ENCODE measurements at places on chromosomes 6 and 20. TPM values are rescaled to one million over a fixed set of nuclear protein-coding genes. Genes with fewer than 3 reads are reported as not detected.

SRMS gene
- total RNA-seq = not detected

CYP39A1 gene
- total RNA-seq = 4.2 TPM

DNA sequence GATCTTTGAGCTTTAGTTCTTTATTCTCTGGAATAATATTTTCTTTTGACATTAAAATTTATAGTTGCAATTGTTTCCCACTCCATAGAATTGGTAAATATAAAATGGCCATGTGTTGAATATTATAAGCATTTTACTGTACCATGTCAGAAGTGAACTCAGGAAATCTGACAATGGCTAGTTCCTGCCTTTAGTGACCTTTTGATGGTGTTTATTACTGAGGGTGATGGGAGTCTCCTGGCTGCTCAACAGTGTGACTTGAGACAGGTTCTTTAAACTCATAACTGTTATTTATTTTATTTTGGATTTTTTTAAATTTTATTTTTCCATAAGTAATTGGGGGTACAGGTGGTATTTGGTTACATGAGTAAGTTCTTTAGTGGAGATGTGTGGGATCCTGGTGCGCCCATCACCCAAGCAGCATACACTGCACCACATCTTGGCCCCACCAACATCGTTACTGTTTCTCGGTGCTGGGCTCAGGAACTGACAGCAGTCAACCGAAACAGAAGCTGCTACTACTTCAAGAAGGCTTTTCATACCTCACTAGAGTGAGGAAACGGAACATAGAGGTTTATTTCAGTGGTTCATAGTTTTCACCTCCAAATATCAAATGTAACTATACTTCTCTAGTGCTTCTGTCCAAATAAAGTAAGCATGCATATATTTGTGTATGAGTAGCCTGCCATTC, 90.4 kb downstream of the PLEKHG1 start:
- H3K36me3 ChIP-seq = no peaks in the 10 kb centered on the region
- H3K4me3 ChIP-seq = no peak overlapping the region
- H3K4me1 ChIP-seq = no peaks in the 10 kb centered on the region
- H3K27me3 ChIP-seq = no peaks in the 10 kb centered on the region
- H3K27ac ChIP-seq = no peak overlapping the region

- H3K36me3 ChIP-seq = no peaks in the 10 kb centered on the region
- H3K4me3 ChIP-seq = no peak overlapping the region
- H3K27me3 ChIP-seq = no peaks in the 10 kb centered on the region
- H3K27ac ChIP-seq = no peak overlapping the region
- no peak for DNase-seq
Observed at GRCh38 chr6:157670466-157671186, 152.4 kb upstream of the SNX9 start.

GRCh38 chr6:89834884-89835792, 5.5 kb downstream of the CASP8AP2 start:
- H3K36me3 ChIP-seq = no peaks in the 10 kb centered on the region
- no peak for DNase-seq
- no peaks in the 10 kb centered on the region for H3K27me3 ChIP-seq
- no peak overlapping the region for H3K27ac ChIP-seq
- H3K4me3 ChIP-seq = no peak overlapping the region

- H3K27me3 ChIP-seq = no peaks in the 10 kb centered on the region
- no peak for DNase-seq
- no peaks in the 10 kb centered on the region for H3K36me3 ChIP-seq
- H3K27ac ChIP-seq = no peak overlapping the region
Observed at GRCh38 chr6:118768904-118769325, 117.5 kb upstream of the CEP85L start.

- H3K27ac ChIP-seq = peak overlapping the region; percentile 38
- peak; percentile 98 for DNase-seq
- H3K4me3 ChIP-seq = peak overlapping the region; percentile 56
- no peaks in the 10 kb centered on the region for H3K27me3 ChIP-seq
Observed at GRCh38 chr6:31399589-31400466, 3.6 kb upstream of the MICA start.

- no peaks in the 10 kb centered on the region for H3K36me3 ChIP-seq
- no peaks in the 10 kb centered on the region for H3K4me1 ChIP-seq
- H3K27me3 ChIP-seq = no peaks in the 10 kb centered on the region
- no peak overlapping the region for H3K4me3 ChIP-seq
Observed at GRCh38 chr20:23868321-23868720, 11.2 kb downstream of the CST5 start.

GRCh38 chr6:40874495-40874894, 164.5 kb downstream of the UNC5CL start:
- no peaks in the 10 kb centered on the region for H3K4me1 ChIP-seq
- H3K4me3 ChIP-seq = no peak overlapping the region
- H3K27ac ChIP-seq = no peak overlapping the region
- no peaks in the 10 kb centered on the region for H3K27me3 ChIP-seq

DNA sequence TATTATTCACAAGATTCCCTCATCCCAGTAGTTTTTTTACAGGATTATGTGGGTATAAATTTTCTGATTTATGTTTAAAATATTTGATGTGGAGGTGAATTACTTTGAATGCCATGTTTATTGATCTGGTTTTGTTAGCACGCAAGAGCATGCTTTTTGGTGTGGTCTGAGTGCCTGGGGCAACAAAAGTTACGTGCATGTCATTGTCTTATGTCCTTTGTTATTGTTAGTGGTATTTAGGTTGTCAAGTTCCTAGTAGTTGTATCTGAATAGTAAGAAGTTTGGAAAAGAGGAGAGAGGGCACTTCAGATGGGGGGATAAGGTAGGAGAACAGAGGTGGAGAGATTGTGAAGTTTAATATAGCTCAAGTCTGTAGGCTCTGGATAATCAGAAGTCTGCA, 95.0 kb downstream of the ATRN start:
- no peaks in the 10 kb centered on the region for H3K27me3 ChIP-seq
- H3K4me1 ChIP-seq = no peaks in the 10 kb centered on the region
- no peak overlapping the region for H3K27ac ChIP-seq
- no peaks in the 10 kb centered on the region for H3K36me3 ChIP-seq

GRCh38 chr20:56143759-56144158, 104.8 kb upstream of the MC3R start:
- no peak overlapping the region for H3K27ac ChIP-seq
- H3K4me3 ChIP-seq = no peak overlapping the region
- H3K4me1 ChIP-seq = no peaks in the 10 kb centered on the region
- H3K36me3 ChIP-seq = no peaks in the 10 kb centered on the region

DNA sequence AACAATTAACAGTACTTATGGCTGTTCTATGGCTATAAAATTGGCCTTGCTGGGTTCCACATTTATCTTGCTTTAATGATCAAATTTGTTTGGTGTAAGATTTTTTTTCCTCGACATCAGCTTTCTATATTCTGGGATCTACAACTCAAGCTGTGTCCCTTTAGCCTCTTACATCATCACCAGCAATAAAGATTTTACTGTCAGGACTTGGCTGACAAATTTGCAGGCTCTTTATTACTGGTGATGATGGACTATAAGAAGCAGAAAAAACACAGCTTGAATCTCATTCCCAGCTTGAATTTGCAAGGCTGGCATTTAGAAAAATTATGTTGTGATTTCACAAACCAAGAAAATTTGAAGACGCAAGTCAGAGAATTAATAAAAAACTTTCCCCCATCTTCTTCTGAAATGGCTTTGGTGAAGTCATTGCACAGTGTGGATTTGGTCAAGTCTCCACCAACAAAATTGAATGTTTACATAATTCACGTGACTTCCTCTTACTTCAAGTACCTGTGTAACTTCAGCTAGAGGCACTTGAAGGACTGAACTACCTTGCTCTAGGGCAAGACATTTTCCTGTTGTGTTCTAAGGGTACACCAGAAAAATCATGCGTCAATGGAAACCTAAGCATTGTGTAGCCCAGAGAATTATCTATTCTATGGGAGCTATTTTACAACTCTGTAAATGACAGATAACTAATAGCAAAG, 175.0 kb downstream of the CBLN4 start:
- no peaks in the 10 kb centered on the region for H3K36me3 ChIP-seq
- H3K4me1 ChIP-seq = no peaks in the 10 kb centered on the region
- no peaks in the 10 kb centered on the region for H3K27me3 ChIP-seq
- no peak for DNase-seq
- no peak overlapping the region for H3K4me3 ChIP-seq

DNA sequence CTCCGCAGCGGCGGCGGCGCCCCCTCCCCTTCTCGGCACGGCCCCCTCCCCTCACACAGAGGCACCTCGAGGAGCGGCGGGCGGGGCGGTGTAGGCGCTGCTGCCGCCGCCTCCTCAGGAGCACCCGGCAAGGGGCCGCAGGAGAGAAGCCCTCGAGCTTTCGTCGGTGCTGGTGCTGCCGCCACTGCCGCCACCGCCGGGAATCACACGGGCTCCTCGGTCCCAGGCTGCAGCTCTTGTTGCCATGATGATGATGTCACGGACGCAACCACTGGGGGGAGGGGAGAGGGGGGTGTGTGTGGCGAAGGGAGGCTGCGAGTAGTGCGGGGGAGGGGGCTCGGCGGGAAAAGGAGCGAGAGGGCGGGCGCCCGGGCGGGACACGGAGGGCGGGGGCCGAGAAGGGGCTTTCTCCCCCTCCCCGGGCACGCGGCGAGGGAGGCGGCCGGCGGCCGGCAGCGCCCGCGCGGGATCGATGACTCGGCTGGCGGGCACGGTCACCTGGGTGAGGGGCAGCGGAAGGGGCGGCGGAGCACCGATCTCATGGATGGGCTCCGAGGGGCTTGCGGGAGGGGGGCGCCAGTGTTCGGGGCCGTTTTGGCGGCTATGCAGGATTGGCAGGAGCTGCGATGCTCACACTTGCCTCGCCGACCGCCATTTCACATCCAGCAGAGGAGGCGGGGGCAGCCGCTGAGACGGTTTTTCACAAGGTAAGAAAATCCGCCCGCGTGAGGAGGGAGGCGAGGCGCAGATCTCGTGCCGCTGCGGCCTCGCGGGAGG, at the start of gene REV3L:
Gene REV3L, minus strand, starts transcription at position 260 of the 777 bp plus-strand sequence. CDS start 330 bp downstream, outside the sequence.
- H3K4me3 ChIP-seq = peak within 1 kb of the TSS; percentile 95
- DNase-seq = peak; percentile 95
- peaks cover 3% of the 10 kb centered on the region for H3K4me1 ChIP-seq
- peak within 1 kb of the TSS; percentile 89 for H3K27ac ChIP-seq

- H3K4me3 ChIP-seq = no peak overlapping the region
- H3K27ac ChIP-seq = no peak overlapping the region
- no peak for DNase-seq
Observed at GRCh38 chr6:22366214-22366613, 69.4 kb upstream of the PRL start.
